ENCODE measurements at places on chromosomes 13 and 19. TPM values are rescaled to one million over a fixed set of nuclear protein-coding genes. Genes with fewer than 3 reads are reported as not detected.

DNA sequence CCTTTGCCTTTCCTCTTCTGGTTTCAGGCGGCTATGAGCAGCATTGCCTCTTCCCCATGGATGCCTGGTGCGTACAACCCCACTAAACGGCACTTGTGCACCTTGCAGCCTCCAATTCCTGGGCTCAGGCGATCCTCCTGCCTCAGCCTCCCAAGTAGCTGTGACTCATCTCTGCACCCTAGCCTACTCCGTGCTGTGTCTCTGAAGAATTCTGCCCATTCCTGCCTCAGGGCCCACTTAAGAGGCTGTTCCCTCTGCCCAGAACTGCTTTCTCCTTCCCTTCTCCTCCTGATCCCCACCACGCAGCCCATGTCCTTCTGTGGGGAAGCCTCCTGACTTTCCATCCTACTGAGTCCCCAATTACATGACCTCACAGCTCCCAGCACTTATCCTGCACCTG, 142.2 kb upstream of the ZNF507 start:
- no peak overlapping the region for H3K4me3 ChIP-seq
- no peaks in the 10 kb centered on the region for H3K4me1 ChIP-seq
- H3K27me3 ChIP-seq: no peaks in the 10 kb centered on the region
- H3K36me3 ChIP-seq: no peaks in the 10 kb centered on the region
- DNase-seq: no peak
- no peak overlapping the region for H3K27ac ChIP-seq

The BRME1 gene
- total RNA-seq: 10.0 TPM

- no peak overlapping the region for H3K27ac ChIP-seq
- H3K27me3 ChIP-seq: no peaks in the 10 kb centered on the region
- peaks cover 13% of the 10 kb centered on the region for H3K4me1 ChIP-seq
- peak; percentile 43 for DNase-seq
- H3K4me3 ChIP-seq: no peak overlapping the region
Observed at GRCh38 chr19:2974342-2975041, 2.9 kb upstream of the TLE6 start.

GRCh38 chr19:31340042-31341025, 8.9 kb downstream of the TSHZ3 start:
- peaks cover 77% of the 10 kb centered on the region for H3K4me1 ChIP-seq
- peaks cover 69% of the 10 kb centered on the region for H3K36me3 ChIP-seq
- DNase-seq: peak; percentile 63
- no peaks in the 10 kb centered on the region for H3K27me3 ChIP-seq

GRCh38 chr13:51620165-51620983, 36.1 kb downstream of the WDFY2 start:
- H3K36me3 ChIP-seq: no peaks in the 10 kb centered on the region
- peak; percentile 94 for DNase-seq
- peak overlapping the region; percentile 47 for H3K4me3 ChIP-seq
- H3K27ac ChIP-seq: peak overlapping the region; percentile 100
- no peaks in the 10 kb centered on the region for H3K27me3 ChIP-seq
- peaks cover 45% of the 10 kb centered on the region for H3K4me1 ChIP-seq

DNA sequence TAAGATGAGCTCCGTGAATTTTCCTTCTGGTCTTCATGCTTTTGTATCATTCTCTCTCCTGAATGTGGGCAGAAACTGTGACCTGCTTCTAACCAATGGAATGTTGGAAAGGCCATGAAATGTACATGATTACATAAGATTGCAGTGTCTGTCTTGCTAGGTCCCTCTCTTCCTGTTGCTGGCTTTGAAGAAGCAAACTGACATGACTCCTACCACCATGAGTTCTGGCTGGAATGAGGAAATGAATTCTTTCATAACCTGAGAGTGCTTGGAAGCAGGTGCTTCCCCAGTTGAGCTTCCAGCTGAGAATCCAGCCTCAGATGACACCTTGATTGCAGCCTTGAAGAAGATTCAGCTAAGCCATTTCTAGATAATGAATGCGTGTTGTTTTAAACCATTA, 275.0 kb upstream of the MIR17HG start:
- no peaks in the 10 kb centered on the region for H3K27me3 ChIP-seq
- H3K27ac ChIP-seq: no peak overlapping the region
- H3K36me3 ChIP-seq: no peaks in the 10 kb centered on the region
- peaks cover 11% of the 10 kb centered on the region for H3K4me1 ChIP-seq

The LIM2 gene
- not detected for total RNA-seq

The ERICH6B gene
- not detected for total RNA-seq

GRCh38 chr19:47021536-47022139, 2.0 kb downstream of the NPAS1 start:
- no peak overlapping the region for H3K27ac ChIP-seq
- H3K4me1 ChIP-seq: peaks cover 6% of the 10 kb centered on the region
- no peak for DNase-seq
- no peaks in the 10 kb centered on the region for H3K36me3 ChIP-seq
- no peak overlapping the region for H3K4me3 ChIP-seq
- peaks cover 29% of the 10 kb centered on the region for H3K27me3 ChIP-seq

The IGSF23 gene
- total RNA-seq: not detected

DNA sequence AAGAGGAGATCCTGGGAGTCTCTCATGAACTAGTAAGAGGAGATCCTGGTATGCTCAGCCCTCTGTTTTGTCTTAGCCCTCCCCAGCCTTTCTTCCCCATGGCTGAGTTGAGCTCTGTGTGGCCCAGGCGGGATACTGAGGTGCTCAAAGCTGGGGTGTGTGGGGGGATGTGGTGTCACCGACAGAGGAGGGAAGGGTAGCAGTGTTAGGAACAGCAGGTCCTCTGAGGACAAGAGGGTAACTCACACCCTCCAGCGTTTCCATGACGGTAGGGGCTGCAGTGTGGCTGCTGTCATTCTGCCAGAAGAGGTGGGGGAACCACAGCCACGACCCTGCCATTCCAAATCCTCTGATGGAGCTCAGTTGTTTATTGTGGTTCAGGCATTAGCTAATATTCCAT, 691 bp downstream of the KIR2DL4 start:
- no peak for DNase-seq
- no peaks in the 10 kb centered on the region for H3K4me1 ChIP-seq
- H3K27me3 ChIP-seq: no peaks in the 10 kb centered on the region
- no peaks in the 10 kb centered on the region for H3K36me3 ChIP-seq

The ZNF610 gene
- total RNA-seq: 4.4 TPM

DNA sequence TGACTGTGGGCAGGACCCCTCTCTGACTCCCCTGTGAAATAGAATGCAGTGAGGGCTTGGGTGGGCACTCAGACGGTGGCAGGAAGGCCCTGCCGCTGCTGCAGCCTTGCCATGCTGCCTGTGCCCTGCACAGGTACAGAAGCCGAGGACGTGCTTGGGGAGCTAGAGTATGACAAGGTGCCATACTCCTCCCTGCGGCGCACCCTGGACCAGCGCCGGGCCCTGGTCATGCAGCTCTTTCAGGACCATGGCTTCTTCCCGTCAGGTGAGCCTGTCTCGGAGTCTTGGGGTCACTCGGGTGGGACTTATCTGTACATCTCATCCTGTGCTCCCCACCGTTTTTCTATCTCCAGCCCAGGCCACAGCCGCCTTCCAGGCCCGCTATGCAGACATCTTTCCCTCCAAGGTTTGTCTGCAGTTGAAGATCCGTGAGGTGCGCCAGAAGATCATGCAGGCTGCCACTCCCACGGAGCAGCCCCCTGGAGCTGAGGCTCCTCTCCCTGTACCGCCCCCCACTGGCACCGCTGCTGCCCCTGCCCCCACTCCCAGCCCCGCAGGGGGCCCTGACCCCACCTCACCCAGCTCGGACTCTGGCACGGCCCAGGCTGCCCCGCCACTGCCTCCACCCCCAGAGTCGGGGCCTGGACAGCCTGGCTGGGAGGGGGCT, 7.3 kb upstream of the PRR19 start:
- peaks cover 34% of the 10 kb centered on the region for H3K36me3 ChIP-seq
- no peaks in the 10 kb centered on the region for H3K4me1 ChIP-seq
- no peak for DNase-seq
- H3K27me3 ChIP-seq: no peaks in the 10 kb centered on the region
- no peak overlapping the region for H3K27ac ChIP-seq
- no peak overlapping the region for H3K4me3 ChIP-seq

DNA sequence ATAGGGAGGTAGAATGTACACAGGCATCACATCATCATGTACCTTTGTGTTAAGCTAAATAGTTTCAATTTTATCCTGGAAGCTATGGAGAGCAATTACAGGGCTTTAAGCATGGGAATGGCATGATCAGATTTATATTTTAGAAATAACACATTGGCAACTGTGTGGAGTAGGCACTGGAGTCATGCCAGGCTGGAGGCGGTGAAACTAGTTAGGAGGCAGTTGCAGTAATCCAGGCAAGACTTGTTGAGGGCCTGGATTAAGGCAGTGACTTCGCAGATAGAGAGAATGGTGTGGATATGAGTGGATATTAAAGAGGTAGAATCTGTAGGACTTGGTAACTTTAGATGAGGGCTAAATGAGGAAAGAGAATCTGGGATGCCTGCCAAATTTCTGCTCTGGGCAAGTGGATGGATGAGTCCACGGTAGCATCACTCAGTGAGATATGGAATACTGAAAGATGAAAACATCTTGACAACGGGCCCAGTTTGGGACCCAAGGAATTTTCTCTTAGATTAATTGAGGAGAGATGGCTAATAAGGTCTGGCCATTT, 506.2 kb downstream of the FGF9 start:
- no peak for DNase-seq
- H3K4me1 ChIP-seq: no peaks in the 10 kb centered on the region
- no peaks in the 10 kb centered on the region for H3K36me3 ChIP-seq
- no peak overlapping the region for H3K4me3 ChIP-seq
- peaks cover 3% of the 10 kb centered on the region for H3K27me3 ChIP-seq

GRCh38 chr13:30373727-30374126, 48.6 kb upstream of the UBE2L5 start:
- no peaks in the 10 kb centered on the region for H3K27me3 ChIP-seq
- no peak overlapping the region for H3K27ac ChIP-seq
- H3K4me3 ChIP-seq: no peak overlapping the region
- no peak for DNase-seq
- no peaks in the 10 kb centered on the region for H3K36me3 ChIP-seq

- H3K4me3 ChIP-seq: no peak overlapping the region
- no peak overlapping the region for H3K27ac ChIP-seq
- H3K36me3 ChIP-seq: no peaks in the 10 kb centered on the region
- DNase-seq: no peak
Observed at GRCh38 chr13:35057858-35058257, 115.8 kb downstream of the NBEA start.

The LGALS7 gene
- total RNA-seq: 0.28 TPM
